Islet precursor cell (in vitro differentiated cells): ENCODE measurements at places on chromosomes 2 and 18.

GRCh38 chr18:47696870-47697269 lies 233.6 kb downstream of the SMAD2 start:
- DNase-seq: no peak

- DNase-seq: no peak
These were observed 104.2 kb downstream of the ZNF521 start for GRCh38 chr18:25247725-25248124.

- no peak for DNase-seq
These were observed 16.4 kb downstream of the RSAD2 start for GRCh38 chr2:6893876-6894482.

DNA sequence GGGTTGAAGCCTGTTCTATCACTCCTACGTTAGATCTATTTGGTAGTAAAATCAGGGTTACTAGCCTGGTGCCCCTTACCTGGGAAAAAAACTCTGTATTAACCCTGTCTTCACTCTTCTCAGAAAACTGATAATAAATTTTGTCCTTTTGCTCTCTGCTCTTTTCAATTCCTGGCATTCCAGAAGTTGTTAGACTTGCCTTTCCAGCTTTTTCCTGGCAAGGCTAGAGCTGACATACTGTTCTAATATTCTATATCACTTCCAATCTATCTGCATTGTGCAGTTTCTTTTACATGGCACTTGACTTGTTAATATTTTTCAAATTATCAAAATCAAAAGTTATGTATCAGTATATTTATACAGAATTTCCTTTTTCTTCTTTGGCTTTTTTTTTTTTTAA lies 162.2 kb downstream of the FIGN start:
- no peak for DNase-seq

GRCh38 chr2:107721178-107721577 lies 105.5 kb upstream of the RGPD4 start:
- DNase-seq: no peak

GRCh38 chr2:121282800-121283385 lies 2.1 kb downstream of the TFCP2L1 start:
- DNase-seq: no peak

DNA sequence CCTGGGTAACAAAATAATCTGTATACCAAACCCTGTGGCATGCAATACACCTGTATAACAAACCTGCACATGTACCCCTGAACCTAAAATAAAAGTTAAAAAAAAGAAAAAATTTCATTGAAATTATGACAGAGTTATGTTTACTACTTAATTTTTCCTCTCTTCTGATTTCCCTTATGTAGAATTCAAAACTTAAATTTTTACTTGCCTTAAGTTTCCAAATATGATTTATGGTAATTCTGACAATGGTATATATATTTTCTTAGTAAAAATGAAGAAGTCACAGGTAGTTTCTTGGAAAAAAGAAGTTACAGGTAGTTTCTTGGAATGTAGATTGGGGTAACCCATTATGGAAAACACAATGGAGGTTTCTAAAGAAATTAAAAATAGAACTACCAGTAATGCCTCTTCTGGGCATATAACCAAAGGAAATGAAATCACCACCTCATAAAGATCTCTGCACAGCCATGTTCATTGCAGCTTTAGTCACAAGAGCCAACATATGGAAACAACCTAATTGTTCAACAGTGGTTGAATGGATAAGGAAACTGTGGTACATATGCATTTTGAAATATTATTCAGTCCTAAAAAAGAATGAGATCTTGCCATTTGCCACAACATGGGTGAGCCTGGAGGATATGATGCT lies 164.9 kb downstream of the BABAM2 start:
- no peak for DNase-seq

DNA sequence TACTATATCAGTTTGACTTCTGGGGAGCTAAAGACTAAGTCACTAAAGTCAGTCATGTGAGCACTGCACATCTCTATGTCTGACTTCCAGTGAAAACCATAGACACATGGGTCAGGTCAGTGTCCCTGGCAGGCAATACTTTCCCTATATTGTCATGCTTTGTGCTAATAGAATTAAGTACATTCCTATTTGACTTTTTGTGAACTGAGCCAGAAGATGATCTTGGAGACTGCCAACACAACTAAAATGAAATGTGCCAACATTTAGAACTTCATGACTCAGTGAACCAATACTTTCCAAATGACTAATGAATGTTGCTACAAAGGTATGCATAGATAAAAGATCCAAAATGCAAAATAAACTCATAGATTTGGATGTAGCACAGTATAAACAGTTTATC lies 820.8 kb upstream of the FAM98A start:
- DNase-seq: no peak

- DNase-seq: no peak
These were observed 1579.4 kb upstream of the TMEFF2 start for GRCh38 chr2:193774166-193774565.

GRCh38 chr2:29281086-29281915 lies 166.1 kb downstream of the CLIP4 start:
- DNase-seq: peak; percentile 33

DNA sequence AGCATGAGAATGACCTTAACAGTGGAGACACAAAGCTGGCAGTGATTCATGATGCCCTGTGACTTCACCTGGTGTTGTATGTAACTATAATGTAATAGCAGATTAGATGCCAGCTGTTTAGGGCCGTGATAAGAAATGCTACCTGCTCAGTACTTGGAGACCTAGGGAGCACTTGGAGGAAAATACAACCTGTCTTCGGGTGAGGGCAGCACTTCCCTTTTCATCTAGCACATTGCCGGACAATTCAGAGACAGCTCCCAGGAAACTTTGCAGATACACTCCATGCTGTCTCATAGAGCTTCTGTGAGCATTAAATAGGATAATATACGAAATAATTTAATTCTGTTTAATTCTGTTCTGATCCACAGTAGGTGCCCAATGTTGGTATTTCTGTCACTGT lies 668.5 kb downstream of the TSN start:
- no peak for DNase-seq

GRCh38 chr2:230920167-230920566 lies 4.9 kb downstream of the GPR55 start:
- DNase-seq: peak; percentile 19

GRCh38 chr18:74190086-74190485 lies 41.8 kb downstream of the TIMM21 start:
- no peak for DNase-seq

GRCh38 chr2:95010126-95010525 lies 15.4 kb upstream of the MAL start:
- no peak for DNase-seq

- peak; percentile 47 for DNase-seq
These were observed 56.4 kb downstream of the ARHGEF4 start for GRCh38 chr2:130892793-130893785.

DNA sequence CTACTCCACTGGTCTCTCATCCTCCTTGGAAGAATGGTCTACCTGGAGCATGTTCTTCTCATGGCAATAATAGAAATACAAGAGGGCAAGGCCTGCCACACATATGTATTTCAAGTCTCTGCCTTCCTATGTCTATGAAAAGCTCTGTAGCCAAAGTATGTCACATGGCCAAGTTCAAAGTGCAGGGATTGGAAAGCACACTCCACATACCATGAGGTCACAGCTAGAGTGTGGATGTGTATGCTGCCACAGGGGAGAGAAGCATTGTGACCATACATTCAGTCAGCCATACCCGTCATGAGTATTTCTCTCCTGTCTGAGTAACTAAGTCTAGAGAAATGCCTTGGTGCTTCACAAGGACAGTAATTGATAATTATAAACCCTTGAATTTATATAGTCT lies 8.8 kb upstream of the EIF2AK3 start:
- no peak for DNase-seq

GRCh38 chr2:132478461-132479105 lies 62.0 kb downstream of the GPR39 start:
- DNase-seq: no peak

GRCh38 chr2:175698061-175698460 lies 304.0 kb downstream of the LNPK start:
- DNase-seq: no peak

DNA sequence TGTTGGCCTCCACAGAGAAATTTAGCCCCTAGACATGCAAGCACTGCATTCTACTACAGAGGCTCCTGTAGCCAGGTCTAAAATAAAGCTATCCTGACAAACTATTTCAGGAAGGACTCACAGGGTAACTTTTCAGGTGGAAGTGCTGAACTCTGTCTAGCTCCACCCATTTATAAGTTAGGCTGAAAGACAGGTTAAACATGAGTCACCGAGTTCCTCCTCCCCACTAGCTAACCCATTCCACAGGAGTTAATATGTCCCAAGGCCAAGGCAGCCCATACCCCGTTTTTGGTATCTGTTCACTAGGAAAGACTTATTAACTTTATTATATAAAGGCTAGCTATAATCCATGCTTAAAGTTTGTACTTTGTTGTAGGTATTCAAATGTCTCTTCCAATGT lies 3.5 kb downstream of the CWC22 start:
- no peak for DNase-seq

DNA sequence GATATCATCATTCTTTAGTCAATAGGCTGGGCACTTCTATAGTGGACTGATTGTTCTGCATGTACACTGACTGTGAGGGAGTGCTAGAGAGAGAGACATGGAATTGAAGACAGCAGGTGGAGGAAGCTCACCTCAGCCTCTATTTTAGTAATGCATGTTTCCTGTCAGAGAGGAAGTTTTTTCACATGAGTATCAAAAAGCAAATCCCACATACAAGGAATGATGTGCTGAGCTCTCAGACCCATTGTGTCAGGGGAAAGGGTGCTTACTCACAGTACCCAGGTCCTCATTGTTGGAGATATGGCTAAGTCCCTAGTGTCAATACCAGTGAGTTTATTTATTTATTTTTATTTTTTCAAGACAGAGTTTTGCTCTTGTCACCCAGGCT lies 9.9 kb upstream of the CDK15 start:
- no peak for DNase-seq

GRCh38 chr2:84904717-84905174 lies 710 bp upstream of the TMSB10 start:
- peak; percentile 83 for DNase-seq

- peak; percentile 51 for DNase-seq
These were observed 16.0 kb downstream of the PDCD1 start for GRCh38 chr2:241842620-241843211.

GRCh38 chr2:62140426-62141141 lies 55.3 kb upstream of the B3GNT2 start:
- no peak for DNase-seq

DNA sequence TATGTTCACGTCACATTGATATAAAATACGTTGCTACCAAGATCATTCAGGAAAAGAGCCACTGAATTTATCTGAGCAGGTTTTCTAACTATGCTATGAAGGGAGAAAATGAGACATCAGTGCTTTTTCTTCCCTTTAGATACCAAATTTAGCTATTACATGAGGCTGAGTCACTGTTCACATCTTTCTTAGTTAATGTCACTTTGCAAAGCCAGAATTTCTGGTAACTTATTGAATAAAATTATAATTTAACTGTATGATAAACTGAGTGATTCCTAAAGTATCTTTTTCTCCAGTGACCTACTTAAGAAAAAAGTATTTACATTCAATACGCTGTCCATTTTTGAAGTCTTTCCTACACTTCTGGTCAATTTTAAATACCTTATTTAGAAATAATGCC lies 22.7 kb downstream of the C1D start:
- no peak for DNase-seq

- DNase-seq: peak; percentile 50
These were observed 316.8 kb upstream of the HS6ST1 start for GRCh38 chr2:128635361-128635900.

- DNase-seq: no peak
These were observed 46.3 kb downstream of the HK2 start for GRCh38 chr2:74880054-74880728.

DNA sequence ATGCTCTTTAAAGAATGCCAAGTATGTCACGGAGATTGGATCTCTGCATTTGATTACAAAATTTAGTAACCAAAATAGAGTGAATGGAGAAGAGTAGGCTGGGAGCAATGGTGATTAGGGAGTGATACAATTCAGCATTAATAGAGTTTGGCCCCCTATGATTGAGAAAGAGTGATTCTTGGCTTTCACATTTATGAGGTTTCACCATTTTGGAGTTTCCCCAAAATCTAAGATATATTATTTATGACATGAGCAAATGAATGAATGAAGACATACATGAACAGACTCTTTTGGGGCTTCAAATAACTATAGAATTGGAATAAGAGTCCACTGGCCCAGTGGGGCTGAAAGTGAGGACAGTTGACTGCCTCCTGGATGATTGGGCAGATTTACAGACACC lies 255.2 kb downstream of the LPIN1 start:
- DNase-seq: no peak

GRCh38 chr2:168626096-168626495 lies 170.0 kb downstream of the CERS6 start:
- no peak for DNase-seq

DNA sequence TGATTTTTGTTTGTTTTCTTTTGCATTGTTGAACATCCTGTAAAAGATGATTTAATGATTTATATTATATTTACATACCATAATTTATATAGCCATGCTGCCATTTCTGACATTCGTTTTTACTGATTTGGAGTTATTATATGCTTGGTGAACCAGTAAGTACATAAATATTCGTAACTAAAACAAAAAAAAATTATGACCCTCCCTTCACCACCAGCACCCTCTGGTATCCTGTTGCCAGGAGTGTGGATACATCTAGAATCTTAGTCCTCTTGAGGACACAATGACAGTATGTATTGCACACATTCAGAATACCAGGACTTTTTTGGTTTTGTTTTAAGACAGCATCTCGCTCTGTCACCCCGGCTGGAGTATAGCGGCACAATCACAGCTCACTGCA lies 43.9 kb upstream of the B3GNT7 start:
- peak; percentile 44 for DNase-seq

DNA sequence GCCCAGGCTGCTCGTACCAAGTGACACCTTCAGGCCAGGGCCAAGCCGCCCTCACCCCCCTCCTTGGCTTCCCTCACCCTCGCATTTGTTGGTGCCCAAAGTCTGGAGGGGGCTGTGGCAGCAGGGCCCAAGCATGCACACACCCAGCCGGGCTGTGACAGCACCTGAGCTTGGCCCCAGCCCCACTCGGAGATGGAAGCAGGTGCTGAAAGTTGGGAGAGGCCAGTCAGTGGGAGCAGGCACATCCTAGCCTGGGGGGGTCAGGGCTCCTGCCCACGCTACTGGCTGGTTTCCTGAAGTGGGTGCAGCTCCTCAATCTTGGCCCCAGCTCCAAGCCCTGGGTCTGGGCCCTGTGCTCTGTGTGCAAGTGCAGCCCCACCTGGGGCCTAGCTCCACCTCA lies 228.0 kb downstream of the RDH14 start:
- DNase-seq: no peak

GRCh38 chr2:136441979-136442714 lies 323.2 kb upstream of the THSD7B start:
- no peak for DNase-seq

DNA sequence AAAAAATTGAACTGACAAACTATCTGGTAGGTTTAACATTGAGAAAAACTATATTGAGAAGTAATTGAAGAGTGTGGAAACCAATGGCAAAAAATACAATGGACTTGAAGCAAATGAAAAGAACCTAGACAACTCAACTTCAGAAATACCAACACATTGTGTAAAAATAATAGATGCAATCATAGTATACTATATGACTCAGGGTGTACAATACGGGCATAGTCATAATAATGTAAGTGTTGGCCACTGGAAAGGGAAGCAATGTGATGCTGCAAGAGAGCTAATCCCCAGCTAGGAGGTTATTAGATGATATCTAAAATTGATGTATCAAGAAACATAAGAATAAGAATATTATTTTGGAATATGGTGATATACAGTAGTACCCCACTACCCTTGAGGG lies 45.3 kb downstream of the SMAD7 start:
- no peak for DNase-seq
